Hepatocyte (in vitro differentiated cells): ENCODE measurements at places on chromosomes 7 and 10. TPM values are rescaled to one million over a fixed set of nuclear protein-coding genes. Genes with fewer than 3 reads are reported as not detected.

TAS2R4 gene
- total RNA-seq, result 1.9 and 2.6 TPM in 2 replicates

AKR1D1 gene
- total RNA-seq, result 19.4 and 25.4 TPM in 2 replicates

AKR1C1 gene
- 175 and 179 TPM in 2 replicates for total RNA-seq

SPDYE1 gene
- not detected in 2 replicates for total RNA-seq

TUBB8 gene
- 0.70 and 0.80 TPM in 2 replicates for total RNA-seq

GRCh38 chr10:45483002-45483401 is 109.0 kb downstream of the ALOX5 start:
- DNase-seq, result no peak

DNA sequence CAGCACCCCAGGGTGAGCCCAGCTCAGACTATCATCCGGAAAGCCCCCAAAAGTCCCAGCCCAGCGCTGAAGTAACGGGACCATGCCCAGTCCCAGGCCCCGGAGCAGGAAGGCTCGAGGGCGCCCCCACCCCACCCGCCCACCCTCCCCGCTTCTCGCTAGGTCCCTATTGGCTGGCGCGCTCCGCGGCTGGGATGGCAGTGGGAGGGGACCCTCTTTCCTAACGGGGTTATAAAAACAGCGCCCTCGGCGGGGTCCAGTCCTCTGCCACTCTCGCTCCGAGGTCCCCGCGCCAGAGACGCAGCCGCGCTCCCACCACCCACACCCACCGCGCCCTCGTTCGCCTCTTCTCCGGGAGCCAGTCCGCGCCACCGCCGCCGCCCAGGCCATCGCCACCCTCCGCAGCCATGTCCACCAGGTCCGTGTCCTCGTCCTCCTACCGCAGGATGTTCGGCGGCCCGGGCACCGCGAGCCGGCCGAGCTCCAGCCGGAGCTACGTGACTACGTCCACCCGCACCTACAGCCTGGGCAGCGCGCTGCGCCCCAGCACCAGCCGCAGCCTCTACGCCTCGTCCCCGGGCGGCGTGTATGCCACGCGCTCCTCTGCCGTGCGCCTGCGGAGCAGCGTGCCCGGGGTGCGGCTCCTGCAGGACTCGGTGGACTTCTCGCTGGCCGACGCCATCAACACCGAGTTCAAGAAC is 1.1 kb downstream of the VIM start:
- DNase-seq, result peak; percentile 88

DNA sequence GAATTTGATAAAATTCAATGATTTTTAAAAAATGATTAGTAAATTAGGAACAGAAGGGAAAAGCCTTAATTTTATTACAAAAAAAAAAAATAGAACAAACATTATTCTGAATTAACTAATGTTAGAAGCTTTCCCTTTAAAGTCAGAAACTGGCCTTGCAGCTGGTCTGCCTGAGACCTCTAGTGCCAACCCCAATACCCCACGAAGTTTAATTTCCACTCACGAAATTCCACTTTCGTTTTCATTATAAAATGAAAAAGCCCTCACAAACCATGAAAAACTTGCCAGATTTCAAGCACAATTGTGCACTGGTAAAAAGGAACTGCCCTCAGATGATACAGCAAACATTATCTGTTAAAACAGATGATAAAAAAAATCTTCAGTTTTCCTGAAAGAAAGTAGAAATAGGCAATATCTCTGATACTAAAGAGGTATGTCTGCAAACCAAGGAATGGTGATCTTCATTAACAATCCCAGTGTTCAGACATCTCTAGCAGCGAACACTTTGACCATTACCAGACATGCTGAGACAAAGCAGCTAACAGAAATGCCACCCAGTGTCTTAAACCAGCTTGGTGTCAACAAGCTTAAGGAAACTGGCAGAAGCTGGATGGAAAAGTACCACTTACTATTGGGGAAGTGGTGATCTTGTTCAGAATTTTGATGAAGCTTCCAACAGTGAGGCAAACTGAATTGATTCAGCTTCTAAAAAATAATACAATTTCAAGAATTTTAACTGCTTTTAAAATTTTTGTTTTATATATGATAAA is 80.2 kb downstream of the PALS2 start:
- DNase-seq, result no peak

DNA sequence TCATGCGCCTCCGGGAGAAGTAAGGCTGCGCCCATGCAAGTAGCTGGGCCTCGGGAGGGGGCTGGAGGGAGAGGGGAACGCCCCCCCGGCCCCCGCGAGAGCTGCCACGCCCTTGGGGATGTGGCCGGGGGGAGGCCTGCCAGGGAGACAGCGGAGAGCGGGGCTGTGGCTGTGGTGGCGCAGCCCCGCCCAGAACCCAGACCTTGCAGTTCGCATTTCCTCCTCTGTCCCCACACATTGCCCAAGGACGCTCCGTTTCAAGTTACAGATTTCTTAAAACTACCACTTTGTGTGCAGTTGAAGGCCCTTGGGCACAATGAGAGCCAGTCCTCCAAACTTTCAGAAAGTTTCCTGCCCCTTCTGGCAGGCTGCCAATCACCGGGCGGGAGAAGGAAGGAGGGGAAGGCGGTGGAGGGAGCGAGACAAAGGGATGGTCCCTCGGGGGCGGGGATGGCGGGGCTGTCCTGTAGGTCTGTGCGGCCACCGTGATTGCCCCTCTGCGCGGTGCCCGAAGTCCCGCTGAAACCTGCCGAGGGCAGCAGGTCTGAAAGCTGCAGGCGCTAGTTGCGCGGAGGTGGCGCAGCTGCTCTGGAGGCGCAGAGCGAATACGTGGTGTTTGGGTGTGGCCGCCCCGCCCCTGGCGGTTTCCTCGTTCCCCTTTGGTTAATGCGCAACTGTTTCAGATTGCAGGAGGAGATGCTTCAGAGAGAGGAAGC is 2.1 kb downstream of the VIM start:
- peak; percentile 87 for DNase-seq

DNA sequence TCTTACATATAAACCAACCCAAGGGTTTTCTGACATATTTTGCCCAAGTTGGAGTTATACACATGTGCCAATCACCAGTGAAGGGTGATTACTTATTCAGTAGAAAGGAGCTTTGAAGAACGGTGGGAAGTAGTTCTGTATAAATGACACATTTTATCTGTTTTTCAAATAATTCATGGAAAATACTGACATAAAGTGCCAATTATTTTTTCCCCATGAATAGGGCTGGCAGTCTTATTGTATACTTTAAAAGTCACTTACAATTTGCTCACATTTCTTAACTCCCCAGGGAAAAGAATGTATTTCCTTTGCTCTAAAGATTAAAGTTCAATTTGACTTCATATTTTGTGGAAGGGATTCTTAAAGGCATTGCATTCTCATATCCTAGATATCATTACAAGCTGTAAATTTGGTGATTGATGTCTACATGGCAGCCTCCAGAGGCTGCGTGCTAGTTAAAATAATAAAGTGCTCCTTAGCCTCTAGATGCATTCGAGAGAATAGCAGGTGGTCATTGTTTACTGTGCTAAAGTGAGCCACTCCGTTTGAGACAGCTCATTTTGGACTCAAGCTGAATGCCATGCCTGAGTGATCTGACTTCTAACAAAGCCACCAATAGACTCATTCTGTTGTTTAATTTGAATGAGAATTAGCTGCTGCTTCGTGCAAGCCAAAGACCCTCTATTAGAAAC is 148.8 kb upstream of the NRP1 start:
- no peak for DNase-seq

DNA sequence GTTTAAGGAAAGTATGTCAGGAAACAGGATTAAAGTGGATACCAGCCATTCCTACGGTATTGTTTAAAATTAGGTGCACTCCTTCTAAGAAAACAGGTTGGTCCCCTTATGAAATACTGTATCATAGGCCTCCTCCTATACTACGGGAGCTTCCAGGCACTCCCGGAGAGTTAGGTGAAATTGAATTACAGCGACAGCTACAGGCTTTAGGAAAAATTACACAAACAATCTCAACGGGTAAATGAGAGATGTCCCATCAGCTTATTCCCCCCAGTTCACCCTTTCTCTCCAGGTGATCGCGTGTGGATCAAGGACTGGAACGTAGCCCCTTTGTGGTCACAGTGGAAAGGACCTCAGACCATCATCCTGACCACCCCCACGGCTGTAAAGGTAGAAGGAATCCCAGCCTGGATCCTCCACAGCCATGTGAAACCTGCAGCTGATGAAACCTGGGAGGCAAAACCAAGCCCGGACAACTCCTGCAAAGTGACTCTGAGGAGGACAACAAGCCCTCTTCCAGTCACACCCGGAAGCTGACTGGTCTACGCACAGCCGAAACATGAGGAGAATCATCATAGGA is 25.1 kb upstream of the GHITM start:
- no peak for DNase-seq

DNA sequence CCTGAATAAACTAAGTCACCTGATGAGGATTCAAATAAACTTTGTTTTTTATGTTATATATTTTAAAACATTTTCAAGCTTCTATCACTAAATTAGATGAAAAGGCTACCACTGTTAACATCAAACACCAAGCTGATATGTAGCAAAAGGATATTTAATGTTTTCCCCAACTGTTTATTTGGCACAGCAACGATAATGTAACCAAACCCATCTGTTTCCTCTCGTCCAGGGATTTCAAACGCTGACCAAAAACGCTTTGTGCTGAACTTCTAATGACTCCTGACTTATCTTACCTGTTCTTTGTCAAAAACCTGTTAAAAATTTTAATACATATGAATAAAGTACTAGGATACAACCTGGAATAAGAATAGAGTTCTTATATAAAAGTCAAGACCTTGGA is 30.5 kb downstream of the DCLRE1A start:
- no peak for DNase-seq

DNA sequence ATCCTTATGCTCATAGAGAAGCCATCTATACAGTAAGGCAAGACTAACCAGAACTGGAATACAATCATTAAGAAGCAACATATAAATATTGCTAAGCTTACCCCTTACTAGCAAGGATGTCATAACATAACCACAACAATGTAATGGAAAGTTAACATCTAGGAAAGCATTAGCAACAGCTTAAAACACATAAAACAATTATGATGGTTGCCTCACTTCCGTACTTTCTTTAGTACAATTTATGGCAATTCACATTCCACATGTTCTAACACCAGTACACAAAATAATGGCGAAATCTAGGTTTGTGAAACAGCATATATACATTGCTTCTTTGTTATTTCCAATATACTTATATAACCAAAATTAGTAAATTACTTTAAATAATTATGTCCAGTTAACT is 195.0 kb downstream of the AHR start:
- no peak for DNase-seq

- DNase-seq, result no peak
Measured at GRCh38 chr7:109868215-109868860, 1222.6 kb upstream of the LRRN3 start.

DNA sequence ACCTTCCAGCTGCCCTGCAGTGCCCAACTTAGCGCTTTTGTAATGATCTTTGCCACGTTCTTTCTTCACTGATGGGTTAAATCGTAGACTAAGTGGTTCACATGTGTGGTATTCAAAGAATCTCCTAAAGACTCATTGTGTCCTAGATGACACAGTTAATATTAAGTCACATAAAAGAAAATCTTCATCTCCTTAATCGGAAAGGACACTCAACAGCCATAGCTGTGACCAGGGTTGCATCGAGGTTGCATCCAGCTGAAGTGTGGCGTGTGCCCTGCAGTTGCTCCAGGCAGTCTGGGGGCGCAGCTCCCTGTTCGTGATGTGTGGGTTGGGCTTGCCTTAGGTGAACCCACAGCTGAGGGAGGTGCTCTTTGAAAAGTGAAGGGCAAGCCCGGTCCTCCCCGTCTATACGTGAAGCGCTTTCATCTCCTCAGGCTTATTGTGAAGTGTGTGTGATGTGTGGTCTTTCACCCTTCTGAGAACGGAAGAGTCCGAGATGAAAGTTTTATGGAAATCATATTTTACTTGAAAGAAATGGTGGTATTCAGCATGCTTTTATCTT is 122.7 kb downstream of the TRRAP start:
- no peak for DNase-seq

DNA sequence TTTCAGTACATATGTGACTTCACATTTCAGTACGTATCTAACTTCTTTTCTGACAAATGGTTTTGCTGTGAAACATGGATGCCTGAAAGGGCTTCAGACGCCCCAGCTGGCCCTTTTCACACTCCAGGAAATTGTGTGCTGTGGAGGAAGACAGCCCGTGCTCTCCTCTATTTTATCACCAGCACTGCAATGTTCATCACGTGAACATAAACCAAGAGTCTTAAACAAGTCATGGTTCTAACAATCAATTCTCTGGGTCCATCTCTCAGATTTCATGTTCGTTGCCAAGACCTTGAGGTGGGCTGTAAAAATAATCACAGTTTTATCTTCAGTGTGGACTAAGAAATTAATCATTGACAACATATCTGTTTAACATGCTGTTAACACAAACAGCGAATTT is 141.2 kb downstream of the WDR37 start:
- DNase-seq, result peak; percentile 45

- DNase-seq, result no peak
Measured at GRCh38 chr10:129417870-129418269, 49.2 kb upstream of the MGMT start.

DNA sequence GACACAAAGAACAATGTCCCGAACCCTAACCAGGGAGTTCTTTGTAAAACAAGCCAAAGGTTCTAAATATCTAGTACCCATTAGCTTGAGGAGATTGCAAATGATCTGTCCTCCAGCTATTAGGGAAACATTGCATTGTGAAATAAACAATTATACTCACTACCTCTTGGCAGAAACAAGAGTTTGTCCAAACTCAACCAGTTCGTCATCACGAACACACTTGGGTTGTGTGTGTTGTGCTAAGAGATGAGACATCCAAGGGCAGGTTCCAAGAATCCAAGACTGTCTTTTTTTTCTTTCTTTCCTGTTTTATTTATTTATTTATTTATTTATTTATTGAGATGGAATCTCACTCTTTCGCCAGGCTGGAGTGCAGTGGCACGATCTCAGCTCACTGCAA is 793.1 kb upstream of the AUTS2 start:
- no peak for DNase-seq

DNA sequence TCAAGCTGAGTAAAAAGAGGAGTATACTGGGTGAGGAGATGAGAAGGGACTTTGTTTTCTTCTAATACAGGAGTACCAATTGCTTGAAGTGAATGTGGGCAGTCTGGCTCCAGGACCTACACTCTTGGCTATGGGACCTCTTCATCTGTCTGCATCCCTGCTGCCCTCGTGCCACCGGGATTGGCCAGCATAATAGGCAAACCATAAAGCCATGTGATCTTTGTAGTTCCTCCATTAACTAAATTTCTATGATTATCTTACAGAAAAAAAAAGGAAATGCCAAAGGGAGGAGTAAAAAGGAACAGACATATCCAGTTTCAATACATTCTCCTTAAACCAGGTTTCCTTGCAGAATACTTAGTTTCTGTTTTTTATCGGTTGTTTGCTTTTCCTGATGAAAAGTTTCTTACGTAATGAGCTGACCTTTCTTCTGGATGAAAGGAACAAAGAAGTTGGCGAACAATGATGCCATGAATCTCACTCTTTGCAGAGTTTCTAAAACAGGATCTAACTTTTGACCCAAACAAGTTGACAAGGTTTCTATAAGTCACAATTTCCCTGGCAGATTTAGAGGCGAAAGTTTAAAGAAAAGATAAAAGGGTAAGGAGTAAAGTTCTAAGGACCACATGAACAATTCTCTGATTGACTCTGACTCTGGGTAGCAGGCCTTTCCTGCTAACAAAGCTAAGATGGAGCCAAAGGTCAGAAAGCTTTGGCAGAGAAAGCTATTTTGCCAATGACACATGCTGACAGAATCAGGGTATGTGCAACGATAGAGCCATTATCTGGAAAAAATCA is 54.1 kb downstream of the LAMB1 start:
- no peak for DNase-seq
